Foreskin keratinocyte (primary cell): ENCODE measurements at places on chromosomes 3 and 15. TPM values are rescaled to one million over a fixed set of nuclear protein-coding genes. Genes with fewer than 3 reads are reported as not detected.
A peak's percentile ranks its signal among the peaks of the same experiment; 100 is the strongest.

The CCRL2 gene
- not detected in 2 replicates for total RNA-seq

The DAZL gene
- not detected in 2 replicates for total RNA-seq

The COLQ gene
- 0.07 and 0.41 TPM in 2 replicates for total RNA-seq

The PLIN1 gene
- 0.14 and 0.17 TPM in 2 replicates for total RNA-seq

The LRRC31 gene
- not detected in 2 replicates for total RNA-seq

The SLC25A20 gene
- 9.7 and 12.9 TPM in 2 replicates for total RNA-seq

The ADAMTS17 gene
- 0.14 and 0.39 TPM in 2 replicates for total RNA-seq

The MYNN gene
- 15.1 and 15.9 TPM in 2 replicates for total RNA-seq

The PLSCR5 gene
- total RNA-seq = not detected in 2 replicates

The CAPN7 gene
- 22.3 and 22.7 TPM in 2 replicates for total RNA-seq

The CSPG5 gene
- 0.04 and 0.10 TPM in 2 replicates for total RNA-seq

The CLRN1 gene
- total RNA-seq = not detected in 2 replicates

- no peak for DNase-seq
Observed at GRCh38 chr15:67180514-67181191, 73.8 kb downstream of the AAGAB start.

DNA sequence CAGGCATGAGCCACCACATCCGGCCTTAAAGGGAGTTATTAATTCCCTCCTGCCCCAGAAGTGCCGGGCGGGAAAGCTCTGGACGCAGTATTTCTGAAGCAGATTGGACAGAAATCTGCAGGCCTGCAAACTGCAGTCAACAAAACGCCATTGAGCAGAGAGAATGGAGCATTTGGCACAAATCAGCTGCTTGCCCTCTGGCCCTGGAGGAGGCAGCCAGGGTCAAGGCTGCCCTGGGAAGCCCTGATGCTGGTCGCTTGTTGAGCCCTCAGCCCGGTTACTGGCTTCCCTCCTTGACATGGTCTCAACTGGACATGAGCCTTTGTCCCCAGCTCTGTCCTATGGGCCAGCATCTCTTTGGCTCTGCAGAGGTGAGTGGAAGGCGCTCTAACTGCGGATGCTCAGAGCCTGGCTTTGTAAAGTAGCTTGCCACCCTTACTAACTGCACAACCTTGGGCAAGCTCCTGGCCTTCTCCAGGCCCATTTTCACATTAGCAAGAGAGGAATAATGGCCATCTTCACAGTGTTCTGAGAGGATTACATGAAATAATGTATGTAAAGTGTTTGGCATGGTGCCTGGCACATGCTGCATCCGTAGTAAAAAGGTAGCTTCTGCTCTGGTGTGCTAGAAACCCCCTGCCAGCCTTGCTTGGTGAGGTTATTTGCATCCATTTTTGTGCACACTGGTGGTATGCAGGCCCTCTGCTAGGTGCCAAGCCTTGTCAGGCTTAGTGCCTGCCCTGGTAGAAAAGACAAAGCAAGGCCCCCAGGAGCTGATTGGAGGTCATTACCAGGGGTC, 4.1 kb downstream of the SEMA4B start:
- no peak for DNase-seq

- no peak for DNase-seq
Observed at GRCh38 chr3:59914251-59914650, 864.4 kb upstream of the CFAP20DC start.

DNA sequence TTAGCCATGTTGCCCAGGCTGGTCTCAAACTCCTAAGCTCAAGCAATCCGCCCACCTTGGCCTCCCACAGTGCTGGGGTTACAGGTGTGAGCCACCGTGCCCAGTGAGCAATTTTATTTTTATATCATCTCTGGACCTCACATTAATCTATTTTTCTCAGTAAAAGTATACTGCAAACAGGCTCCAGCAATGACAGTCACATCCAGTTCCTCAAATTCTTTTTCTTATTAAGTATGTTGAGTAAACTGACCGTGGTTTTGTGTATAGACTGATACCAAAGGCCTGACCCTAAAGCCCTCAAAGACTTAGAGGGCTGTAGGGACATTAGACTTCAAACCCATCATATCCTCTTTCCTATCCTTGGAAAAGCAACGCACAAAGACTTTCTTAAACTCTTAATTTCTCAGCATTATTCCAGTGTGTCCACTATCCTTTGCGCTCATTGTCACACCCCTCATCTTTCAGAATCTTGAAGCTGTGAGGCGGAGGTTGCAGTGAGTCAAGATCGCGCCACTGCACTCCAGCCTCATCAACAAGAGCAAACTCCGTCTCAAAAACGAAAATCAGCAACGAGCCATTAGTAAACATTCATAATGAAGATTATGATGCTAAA, 2.0 kb downstream of the NGLY1 start:
- no peak for DNase-seq

- DNase-seq = no peak
Observed at GRCh38 chr15:59434481-59434880, 3.5 kb upstream of the FAM81A start.

- no peak for DNase-seq
Observed at GRCh38 chr3:158540066-158540465, 30.9 kb upstream of the MLF1 start.

- no peak for DNase-seq
Observed at GRCh38 chr3:63900459-63900858, 11.7 kb downstream of the SCAANT1 start.

GRCh38 chr3:16663854-16664712, 58.9 kb upstream of the DAZL start:
- DNase-seq = no peak

DNA sequence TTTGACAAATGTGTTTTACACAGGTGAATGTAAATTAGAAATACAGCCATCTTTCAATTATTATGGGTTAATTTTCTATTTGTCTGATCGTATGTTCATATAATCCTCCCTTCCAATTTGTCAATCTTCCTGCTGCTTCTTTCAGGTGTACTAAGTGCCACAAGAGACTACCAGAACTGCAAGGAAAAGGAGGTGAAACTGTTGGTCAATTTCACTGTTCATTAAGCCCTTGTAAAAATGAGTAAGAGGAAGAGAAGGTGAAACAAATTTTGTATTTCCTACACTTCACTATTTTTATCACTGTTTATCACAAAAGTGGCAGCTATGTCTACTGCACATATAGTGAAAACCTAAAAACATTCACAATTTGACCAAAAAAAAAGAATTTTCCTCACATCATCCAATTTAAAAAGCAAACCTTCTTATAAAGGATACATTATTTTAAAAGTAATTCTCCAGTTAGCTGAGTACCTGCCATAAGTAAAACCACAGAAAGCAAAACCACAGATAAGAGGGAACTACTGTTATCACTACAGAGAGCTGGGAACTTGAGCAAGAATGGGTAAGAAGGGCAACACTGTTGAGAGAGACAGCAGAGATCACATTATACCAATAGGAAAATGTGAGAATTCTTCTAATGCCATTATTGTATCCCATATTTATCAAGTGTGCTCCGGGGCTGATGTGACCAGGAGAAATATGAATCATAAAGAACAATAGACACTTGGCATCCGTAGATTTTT, 163.0 kb downstream of the TBC1D5 start:
- no peak for DNase-seq

GRCh38 chr3:183149915-183150750, 12.4 kb downstream of the LAMP3 start:
- no peak for DNase-seq

- no peak for DNase-seq
Observed at GRCh38 chr15:81492331-81492968, 118.4 kb upstream of the TMC3 start.

DNA sequence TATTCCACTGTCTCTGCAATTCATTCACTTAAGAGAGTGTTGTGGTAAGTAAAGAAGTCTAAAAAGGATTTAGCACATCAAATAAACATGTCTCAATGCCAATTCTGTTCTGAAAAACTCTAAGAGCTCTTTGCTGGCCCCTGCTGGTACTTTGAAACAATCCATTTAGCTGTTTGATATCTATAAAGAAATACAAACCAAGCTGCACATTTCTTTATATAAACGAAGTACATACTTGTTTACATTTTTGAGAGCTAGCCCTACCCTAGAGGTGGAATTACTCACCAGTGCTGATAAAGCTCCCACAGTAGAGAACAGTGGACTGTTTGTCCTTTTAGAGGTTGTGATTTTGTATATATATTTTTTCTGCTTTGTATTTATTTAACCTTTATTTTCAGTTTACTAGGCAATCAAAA, 75.5 kb downstream of the NEDD4 start:
- DNase-seq = peak; percentile 76

DNA sequence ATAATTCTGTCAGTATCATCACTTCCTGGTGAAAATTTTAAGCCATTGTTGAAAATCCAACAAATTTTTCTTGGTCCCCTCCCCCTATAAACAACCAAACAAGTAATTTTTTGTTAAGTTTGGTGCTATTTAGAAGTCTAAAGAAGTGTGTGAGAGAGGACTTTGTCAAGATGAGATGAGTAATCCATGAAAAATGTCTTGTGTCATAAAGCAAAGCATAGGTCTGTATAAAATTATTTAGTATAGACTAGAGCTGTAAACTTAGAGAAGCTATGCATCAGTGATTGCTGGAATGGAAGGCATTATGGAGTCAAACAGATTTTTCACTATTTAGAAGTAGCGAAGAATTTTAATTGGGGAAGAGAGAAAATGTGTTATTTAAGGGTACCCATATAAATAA, 31.4 kb downstream of the MAPK6 start:
- DNase-seq = peak; percentile 76

- no peak for DNase-seq
Observed at GRCh38 chr3:7752005-7752404, 749.6 kb upstream of the LMCD1 start.

DNA sequence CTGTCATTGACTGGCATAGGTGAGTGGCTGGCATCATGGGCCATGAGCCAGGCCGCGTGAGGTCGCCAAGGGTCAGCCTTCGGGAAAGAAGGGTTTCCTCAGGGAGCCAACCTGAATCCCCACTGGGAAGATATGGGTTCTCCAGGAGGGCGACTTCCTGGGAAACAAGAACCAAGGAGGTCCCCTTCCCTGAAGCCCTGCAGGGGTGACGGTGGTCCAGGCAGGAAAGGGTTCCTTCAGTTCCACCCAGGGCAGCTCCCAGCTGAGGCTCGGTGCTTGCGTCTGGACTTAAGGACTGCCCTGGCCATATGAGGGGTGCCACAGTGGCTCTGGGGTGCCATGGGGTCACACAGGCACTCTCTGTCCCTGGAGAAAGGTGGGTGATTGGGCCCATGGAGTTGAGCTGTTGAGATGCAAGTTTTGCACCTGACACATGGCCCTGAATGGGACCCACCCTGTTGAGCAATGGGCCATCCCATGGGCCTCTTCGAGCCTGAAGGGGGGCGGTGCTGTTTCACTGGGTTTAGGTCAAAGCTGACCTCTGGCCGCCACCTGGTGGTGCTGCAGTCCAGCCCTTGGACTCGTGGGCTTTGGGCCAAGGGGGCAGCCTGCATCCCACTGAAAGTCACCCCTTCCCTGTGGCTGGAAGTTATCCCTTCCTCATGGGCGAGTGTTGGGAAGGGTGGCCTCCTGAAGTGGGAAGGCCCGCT, 228.1 kb downstream of the SNRPN start:
- DNase-seq = no peak

GRCh38 chr15:74763416-74763815, 14.8 kb downstream of the CYP1A2 start:
- DNase-seq = peak; percentile 96

DNA sequence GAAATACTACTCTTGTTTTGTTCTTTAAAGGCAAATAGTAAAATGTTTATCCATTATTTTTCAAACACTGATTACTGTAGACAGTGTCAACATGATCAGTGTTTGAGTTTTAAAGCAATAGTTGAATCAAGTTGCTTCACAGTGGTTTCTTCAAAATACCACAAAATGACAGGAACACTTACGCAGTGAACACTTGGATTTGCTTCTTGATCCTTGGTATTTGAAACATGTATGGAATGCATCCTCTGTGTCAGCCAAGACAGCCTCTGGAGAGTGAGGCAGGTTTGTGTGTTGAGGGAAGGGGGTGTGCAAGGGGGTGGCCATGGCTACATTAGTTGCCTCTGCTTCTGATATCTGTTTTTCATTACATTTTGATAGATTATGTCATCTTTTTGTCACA, 413.0 kb downstream of the RBMS3 start:
- DNase-seq = peak; percentile 92

GRCh38 chr3:58857402-58857801, 190.8 kb upstream of the FAM3D start:
- DNase-seq = no peak

- DNase-seq = no peak
Observed at GRCh38 chr15:62572797-62573196, 407.7 kb upstream of the C2CD4B start.

DNA sequence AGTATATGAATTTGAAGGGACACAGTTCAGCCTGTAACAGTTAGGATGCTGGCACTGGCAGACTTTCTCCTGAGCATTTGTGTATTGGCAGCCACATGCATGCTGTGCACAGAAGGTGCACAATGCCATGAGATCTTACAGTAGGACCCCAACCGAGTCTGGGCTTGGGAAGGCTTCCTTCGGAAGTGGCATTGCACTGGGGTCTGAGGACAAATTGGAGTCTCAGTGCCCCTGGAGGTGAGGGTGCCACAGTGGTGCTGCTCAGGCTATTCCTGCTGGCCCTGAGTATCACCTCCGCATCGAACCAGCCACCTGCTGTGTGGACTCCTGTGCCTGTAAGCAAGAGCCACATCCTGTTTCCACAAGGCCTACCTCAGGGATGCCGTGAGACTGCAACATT, 99.5 kb downstream of the DNAJB8 start:
- no peak for DNase-seq

DNA sequence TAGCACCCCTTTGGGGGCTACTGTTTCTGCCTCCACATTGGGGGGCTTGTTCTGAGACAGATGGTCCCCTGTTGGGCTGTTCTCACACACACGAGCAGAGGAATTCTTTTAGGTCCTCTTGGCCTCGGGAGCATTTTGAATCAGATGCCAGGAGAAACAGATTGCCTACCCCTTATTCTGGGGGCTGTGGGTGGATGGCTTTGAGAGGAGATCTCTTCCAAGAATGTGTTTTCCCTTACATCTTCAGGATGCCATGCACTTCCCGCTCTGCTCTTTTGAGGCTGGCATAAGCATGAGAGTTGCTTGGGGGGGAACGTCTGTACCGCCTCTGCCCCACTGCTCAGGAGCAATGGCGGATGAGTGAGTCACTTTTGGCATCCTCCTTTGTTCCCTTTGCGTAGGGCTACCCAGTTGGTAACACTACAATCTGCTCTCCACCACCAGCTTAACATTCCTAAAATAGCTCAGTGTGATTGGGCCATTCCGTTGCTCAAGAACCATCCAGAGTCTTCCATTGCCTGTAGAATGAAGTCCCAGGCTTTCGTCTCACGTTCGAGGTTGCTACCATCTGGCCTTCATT, 154.4 kb downstream of the RPLP1 start:
- DNase-seq = no peak
